Brain (organoid and tissue), 16 donors: ENCODE measurements at places on chromosomes 13 and 19.

GRCh38 chr13:113792886-113793717 is 34.1 kb downstream of the TMEM255B start:
- no peak for DNase-seq

- no peak for DNase-seq
These were observed 8.2 kb upstream of the DHDH start for GRCh38 chr19:48925240-48925843.

- no peak for DNase-seq
These were observed 123.6 kb downstream of the UQCRFS1 start for GRCh38 chr19:29089315-29089870.

GRCh38 chr19:45677351-45678230 is 9.6 kb downstream of the GIPR start:
- peak; percentile 85 for DNase-seq

GRCh38 chr19:10535613-10536012 is 8.1 kb upstream of the ATG4D start:
- no peak for DNase-seq

DNA sequence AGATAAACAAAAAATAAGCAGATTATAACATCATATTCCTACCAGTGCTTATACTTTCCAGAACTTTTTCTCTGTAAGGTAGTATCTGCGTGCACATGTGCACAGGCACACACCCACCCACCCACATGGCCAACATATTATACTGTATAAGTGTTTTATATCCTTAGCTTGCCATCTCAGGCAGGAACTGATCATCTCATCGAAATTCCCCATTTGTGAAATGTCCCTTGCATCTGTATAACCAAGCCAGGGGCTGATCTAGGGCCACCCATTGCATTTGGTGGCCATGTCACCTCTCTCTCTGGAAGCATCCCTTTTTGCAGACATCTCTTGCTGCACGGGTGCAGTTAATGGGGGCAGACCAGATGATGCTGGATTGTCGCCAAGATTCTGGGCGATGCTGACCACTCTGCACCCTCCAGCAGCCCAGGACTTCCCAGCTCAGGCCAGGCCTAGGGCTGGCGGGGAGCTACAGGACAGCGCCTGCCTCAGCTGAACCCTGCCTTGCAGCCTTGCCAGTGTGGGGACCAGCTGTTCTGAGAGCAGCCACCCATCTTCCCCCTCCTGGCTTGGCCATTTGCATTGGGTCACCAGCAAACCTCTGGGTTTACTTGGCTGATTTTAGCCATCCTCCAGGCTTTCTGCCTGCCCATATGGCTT is 95.9 kb downstream of the SLC7A1 start:
- DNase-seq: no peak

DNA sequence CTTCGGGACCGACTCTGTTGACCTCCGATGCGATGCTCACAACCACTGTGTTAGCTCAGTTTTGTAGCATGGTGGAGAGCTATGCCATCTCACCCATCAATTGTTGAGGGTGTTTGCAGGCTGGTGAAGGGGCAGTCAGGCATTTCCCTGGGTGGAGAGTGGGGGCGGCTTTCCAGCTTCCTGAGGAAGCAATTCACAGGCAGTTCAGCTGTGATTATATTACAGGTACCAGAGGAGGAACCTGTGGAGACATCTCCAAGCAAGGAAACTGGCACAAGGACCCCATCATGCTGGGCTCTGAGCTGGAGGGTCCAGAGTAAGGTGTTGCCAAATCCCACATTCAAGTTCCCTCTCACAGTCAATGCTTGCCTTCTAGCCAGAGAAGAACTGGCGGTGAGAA is 166.0 kb upstream of the ZNF536 start:
- no peak for DNase-seq
